ENCODE measurements at places on chromosomes 4 and X. TPM values are rescaled to one million over a fixed set of nuclear protein-coding genes. Genes with fewer than 3 reads are reported as not detected.

DNA sequence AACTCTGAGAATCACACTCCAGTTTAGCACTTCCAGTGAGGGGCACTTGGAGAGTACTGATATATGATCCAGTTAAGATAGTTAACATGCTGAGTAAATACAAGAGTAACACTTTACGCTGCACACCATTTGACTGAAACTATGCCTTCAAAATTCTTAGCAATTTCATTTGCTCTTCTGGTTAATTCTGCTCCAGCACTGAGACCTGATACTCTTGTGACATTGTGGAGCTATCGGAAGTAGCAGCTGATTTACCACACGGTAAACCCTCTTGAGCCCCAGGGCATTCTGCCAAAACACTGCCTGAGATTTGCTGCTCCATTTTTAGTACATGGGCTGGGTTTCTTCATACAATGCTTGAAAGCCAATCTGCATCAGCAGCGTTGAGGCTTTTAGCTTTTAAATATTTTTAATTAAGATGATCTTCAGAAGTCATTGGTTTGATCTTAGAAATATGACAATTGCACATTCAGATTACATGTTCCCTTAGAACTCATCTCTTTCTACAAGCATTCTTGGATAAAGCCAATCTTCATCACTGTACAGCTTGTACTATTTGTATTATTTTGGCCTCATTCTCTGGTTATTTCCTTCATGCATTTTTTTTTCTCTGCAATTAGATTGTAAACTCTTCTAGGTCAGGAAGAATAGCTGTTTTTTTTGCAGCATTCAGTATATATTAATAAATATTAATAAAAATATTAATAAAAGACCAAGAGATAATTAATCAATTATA, 67.8 kb upstream of the ETNPPL start:
- DNase-seq: peak; percentile 34

TEX13B gene
- total RNA-seq: not detected

GRCh38 chr4:158766434-158767044, 2.3 kb upstream of the FNIP2 start:
- DNase-seq: no peak

SSX3 gene
- total RNA-seq: not detected

DNA sequence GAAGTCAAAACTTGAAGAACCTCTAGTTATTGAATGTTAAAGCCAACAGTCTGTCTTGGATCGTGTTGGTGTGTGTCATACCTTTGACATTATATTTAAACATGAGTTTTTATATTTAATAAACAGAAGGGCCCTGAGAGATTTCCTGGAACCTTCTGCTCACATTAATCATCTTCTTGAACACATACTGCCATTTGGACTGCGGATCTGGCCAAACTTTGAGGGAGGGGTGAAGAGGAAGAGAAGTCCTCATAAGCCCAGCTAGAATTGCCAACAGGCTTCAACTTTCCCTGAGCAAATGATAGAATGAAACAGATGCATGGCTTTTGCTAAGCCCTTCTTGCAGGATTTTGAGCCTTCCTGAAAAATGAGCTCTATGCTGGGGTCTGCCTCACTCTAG, 27.4 kb downstream of the CCKAR start:
- no peak for DNase-seq

DNA sequence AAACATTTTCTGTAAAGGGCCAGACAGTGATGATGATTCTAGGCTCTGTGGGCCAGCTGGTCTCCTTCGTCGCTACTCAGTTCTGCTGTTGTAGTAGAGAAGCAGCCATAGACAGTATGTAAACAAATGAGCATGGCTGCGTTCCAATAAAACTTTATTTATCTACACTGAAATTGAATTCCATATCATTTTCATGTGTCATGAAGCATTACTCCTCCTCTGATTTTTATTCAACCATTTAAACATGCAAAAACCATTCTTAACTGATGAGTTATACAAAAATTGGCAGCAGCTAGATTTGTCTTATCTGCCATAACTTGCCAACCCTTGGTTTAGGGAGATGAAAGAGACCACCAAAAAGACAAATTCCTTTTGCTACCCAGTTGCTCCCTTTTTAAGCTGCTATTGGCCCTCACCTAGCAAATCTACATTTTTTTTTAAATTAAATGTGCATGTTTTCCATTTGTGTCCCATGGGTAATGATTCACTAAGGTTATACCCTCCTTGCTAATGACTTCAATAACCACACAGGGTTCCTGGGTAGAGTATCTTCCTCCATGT, 309.9 kb downstream of the DHX15 start:
- DNase-seq: no peak

DNA sequence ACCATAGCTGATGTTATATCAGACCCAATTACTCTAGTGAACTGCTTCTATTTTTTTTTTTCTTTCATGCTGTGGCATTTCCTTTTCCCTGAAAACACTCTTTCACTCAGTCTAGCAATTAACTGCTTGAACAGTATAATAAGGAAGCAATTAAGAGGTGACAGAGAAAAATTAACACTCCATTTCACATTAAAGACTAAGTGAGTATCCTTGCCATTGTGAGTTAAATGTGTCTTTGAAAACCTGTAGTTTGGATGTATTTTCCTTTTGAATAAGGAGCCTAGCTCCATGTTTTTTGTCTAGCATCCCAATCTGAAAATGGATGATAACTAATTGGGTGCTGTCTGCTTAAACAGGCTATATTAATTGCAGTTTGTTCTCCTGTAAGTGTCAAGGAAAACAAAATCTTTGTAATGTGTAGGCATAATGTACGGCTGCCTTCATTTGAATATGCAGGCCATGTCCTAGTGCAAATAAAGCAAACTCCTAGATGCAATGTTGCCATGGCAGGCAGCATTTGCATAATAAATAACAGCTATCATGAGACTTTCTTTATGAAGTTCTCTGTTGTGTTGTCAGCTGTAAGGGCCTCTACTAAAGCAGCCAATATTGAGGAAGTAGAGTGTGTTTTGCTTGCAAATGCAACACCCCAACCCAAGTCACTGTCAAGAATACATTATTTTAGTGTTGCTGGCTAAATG, 416.7 kb downstream of the ZIC3 start:
- no peak for DNase-seq

DNA sequence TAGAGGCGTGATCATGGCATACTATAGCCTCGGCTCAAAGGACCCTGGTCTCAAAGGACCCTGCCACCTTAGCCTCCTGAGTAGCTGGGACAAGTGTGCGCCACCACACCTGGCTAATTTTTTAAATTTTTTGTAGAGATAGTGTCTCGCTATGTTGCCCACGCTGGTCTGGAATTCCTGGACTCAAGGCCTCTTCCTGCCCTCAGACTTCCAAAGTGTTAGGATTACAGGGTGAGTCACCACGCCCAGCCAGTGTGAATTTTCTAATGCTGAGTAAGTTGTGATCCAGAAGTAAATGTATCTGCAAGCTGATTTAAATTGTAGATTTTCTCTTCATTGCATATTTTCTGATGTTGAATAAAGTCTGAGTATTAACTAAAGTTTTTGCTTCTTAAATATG, 2.6 kb upstream of the ZNF674 start:
- DNase-seq: no peak

MAGEC2 gene
- not detected for total RNA-seq

DNA sequence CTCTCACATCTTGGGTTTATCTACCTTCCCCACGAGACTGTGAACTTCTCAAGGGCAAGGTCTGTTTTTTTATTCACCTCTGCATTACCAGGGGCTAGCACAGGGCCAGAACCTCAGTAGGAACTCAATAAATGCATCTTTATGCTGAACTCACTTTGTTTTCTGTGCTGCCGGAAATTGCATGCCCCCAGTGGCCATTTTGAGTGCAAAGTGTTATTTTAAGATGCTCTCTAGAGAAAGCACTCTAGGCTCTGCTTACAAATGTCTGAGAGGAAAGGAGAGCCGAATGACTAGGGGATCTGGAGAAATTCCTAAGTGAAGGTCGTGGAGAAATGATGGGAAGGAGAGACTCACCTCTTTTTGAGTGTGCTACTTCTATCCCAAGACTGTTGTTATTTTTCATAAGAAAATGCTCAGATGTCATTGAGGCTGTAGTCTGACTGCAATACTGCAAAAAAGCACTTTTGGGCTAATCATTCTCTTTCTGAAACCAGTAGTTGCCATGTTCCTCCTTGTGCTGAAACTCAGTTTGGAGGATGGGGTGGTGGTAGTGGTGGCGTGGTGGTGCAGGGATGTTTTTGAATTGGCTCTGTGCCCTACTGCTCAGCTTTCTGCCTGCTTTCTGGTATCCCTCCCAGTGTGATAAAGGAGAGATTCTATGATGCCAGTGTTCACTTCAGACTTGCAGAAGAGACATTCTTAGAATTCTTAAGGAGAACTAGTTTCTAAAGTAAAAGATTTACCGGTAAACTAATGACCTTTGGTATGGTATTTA, 41.3 kb downstream of the DOCK11 start:
- DNase-seq: peak; percentile 30

All from activated naive CD8-positive, alpha-beta T cell treated with anti-CD3 and anti-CD28 coated beads for 36 hours (primary cell).